Activated CD8-positive, alpha-beta memory T cell treated with anti-CD3 and anti-CD28 coated beads for 1 hour (primary cell): ENCODE measurements at places on chromosomes 5 and 9.

GRCh38 chr9:68437785-68438184, 81.4 kb downstream of the PGM5 start:
- no peak for DNase-seq

DNA sequence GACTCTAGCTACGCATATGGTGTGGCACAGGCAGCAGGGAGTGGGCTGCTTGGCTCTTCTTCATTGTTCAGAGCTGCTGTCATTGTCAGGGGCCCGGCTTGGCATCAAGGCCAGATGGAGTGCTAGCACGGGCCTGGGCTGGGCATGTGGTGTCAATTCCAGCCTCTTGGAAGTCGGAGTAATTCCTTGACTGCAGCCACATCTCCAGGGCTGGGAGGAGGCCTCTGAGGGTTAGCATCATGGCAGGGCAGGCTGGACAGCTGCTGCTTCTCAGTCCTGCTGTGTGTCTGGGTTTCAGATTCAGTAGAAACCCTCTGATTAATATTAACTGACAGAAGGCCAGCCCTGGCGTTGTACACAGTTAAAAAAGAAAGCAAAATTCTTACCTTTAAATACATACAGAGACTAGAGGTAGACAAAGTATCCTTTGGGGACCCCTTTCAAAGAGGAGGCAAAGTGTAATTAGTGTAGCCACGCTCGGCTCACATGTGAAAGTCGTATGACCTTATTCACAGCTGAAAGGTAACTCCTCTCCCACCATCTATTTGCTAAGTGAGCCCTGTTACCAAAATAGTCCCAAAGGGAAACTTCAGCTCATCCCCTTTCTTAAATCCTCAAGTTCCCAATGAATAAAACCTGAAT, 126.4 kb downstream of the DOCK2 start:
- DNase-seq: no peak

- peak; percentile 63 for DNase-seq
Measured at GRCh38 chr9:126722922-126723806, 81.7 kb upstream of the ZBTB43 start.

- no peak for DNase-seq
Measured at GRCh38 chr9:92310562-92310961, 14.6 kb downstream of the NOL8 start.

DNA sequence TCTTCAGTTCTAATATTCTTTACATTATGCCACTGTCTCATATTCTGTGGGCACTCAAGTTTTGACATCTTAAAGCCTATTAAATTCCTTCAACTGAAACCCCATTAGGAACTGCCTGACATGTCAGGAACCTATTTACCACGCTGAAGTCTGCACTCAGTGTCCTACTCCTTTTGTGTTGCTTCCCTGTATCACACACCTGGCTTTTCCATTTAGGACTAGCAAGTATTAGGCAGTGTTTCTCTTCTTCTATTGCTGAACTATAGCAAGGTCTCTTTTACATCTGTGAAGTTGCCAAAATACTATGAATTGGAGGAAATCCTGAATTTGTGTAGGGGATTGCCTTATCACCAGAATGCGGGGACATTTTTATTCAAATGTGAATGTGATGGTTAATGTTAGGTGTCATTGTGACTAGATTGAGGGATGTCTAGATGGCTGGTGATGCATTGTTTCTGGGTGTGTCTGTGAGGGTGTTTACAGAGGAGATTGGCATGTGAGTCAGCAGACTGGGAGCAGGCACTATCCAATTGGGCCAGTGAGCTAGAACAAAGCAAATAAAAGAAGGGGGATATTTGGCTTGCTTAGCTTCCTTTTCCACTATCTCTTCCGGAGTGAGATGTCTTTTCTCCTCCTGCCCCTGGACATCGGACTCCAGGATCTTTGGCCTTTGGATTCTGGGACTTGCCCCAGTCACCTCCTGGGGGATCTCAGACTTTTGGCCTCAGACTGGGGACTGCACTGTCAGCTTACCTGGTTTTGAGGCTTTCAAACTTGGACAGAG, 21.2 kb upstream of the VCAN start:
- no peak for DNase-seq

GRCh38 chr5:83543898-83544297, 72.4 kb downstream of the VCAN start:
- DNase-seq: no peak

- DNase-seq: no peak
Measured at GRCh38 chr5:151179489-151179840, 21.9 kb upstream of the ANXA6 start.

GRCh38 chr5:170510559-170510958, 6.7 kb downstream of the KCNIP1 start:
- DNase-seq: no peak

GRCh38 chr5:128706269-128706668, 168.2 kb upstream of the FBN2 start:
- no peak for DNase-seq

DNA sequence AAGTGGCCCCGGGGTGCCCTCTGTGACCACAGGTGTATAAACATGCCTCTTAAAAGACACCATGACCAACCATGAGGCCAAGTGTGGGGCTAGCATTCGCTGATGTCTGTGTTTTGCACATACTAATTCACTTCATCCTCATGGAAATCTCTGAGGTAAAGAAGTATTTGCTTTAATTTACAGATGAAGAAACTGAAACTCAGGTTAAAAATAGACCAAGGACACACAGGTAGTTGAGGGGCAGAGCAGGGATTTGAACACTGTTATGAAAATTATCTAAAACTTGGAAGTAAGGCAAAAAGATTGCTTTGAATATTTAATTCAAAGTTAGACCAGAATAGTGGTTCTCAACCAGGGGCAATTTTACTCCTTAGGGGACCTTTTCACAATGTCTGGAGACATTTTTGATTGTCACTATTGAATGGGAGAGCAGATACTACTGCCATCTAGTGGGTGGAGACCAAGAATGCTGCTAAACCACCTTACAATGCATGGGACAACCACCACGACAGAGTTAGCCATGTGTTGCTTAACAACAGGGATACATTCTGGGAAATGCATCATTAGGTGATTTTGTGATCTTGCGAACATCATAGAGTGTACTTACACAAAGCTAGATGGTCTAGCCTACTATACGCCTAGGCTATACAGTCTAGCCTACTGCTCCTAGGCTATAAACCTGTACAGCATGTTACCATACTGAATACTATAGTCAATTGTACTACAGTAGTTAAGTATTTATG, 8.0 kb upstream of the FXN start:
- no peak for DNase-seq

GRCh38 chr5:154284433-154284832, 93.9 kb downstream of the GALNT10 start:
- DNase-seq: no peak

- DNase-seq: no peak
Measured at GRCh38 chr5:72647806-72648205, 140.6 kb upstream of the ZNF366 start.
